GDM1 (cell line): ENCODE measurements at places on chromosomes 11 and 22.
A peak's percentile ranks its signal among the peaks of the same experiment; 100 is the strongest.

DNA sequence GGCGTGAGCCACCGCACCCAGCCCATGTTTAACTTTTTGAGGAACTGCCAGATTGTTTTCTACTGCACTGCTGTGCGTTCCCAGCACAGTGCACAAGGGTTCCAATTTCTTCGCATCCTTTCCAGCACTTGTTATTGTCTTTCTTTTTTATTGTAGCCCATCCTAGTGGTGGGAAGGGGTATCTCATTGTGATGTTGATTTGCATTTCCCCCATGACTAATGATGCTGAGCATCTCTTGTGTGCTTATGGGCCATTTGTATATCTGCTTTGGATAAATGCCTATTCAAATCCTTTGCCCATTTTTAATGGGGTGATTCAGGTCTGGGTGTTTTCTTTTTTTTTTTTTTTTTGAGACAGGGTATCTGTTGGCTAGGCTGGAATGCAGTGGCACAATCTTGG, 36.6 kb upstream of the SYT7 start:
- no peak for DNase-seq

GRCh38 chr22:20956258-20957101, 10.6 kb upstream of the AIFM3 start:
- DNase-seq: no peak

DNA sequence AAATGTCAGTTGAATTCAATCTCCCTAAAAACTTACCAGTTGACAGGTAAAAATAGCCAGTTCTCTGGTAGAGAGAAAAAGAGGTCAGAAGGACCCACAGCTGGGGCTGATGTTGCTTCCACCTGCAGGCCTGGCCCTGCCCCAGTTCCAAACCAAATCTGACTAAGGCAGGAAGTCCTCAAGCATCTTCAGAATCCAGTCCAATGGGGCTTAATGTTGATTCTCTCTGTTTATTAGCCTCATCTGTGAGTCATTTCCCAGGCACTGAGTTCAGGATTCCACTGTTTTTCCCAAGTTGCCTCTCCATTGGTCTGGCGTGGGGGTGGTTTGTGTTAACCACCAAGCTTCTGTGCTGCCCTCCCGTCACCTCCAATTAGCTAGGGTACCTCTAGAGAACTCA, 601.8 kb downstream of the INSC start:
- no peak for DNase-seq

DNA sequence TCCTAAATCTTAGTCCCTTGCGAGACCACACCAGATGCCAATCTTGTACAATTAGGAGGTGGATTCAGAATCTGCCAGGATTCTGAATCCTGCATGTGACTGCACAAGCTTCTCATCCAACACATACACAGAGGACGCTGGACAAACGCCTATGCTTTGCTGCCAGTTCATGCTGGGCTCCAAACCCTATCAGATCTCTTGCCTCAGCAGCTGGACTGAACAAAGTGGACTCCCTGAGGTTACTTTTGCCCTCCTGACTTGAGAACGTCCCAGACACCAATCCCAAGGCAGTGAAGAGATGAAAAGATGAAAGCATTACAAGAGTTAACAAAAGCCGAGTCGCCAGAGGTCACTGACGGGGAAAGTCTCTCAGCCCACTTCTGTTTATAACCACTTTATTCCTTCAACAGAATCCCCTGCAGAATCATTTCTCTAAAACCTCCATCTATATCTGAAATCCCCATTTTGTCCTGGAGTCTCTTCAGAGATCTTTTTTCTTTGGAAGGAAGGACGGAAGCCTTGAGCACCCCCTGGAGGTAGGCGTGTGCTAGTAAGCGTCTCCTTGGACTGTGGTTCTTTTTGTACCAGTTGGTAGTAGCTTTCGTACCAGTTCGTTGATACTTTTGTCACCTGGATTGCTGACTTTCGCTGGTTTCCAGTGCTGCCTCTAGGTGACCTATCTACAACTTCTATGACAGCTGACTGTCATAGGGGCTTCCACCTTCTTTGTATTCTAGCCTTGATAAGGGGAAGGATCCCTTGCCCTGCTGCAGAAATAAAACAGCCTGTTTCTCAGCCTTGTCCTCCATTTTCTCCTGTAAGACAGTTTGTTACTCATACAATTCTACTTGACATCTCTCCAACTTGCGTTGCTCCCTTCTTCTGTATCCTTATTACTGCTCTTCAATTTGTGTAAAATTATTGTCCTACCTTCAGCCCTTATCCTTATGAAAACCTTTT, 26.1 kb upstream of the EED start:
- peak; percentile 47 for DNase-seq

DNA sequence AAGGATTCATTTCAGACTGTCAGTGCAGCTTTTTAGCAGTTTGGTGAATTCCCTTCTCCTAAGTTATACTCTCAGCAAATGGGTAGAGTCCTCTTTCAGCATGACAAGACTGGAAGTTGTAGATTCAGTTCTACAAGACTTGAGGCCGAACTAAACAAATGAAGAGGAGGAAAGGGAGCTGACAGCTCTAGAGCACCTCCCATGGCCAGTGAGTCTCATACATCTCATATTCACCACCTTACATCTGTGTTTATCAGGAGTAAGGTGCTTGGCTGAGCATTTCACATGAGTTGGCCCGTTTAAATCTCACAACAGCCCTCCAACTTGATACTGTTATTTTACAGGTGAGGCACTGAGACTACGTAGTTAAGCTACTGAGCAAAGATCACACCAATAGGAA, 30.4 kb downstream of the SEZ6L start:
- no peak for DNase-seq

DNA sequence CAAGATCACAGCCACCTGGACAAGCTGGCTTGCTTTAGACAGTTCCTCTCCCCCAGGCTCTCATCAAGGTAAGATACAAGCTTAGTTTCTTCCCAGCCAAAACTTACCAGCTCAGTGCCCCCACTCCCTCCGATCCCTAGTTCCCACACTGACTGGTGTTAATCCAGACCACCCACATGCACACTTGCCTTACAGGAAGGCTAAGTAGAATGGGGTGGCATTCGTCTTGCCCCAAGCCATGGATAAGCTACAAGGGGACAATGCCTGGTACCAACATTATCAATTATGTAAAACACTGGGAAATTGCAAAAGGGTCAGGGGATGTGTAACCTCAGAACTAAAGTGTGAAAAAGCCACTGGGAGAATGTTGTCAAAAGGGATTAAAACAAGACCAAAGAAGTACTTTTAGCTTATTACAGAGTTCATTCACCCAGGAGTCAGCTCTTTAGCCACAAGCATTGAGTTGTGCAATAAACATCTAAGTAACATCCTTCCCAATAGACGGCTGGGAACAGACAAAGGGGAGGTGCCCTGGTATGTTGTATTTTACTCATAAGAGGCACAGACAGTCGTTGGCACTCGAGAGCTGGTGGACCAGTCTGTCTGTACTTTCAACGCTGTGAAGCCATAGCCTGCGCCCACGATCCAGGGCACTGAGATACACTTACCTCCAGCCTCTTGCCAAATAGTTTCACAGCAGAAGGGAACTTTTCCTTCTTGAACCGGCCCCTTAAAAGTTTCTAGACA, 1.1 kb downstream of the DHCR7 start:
- no peak for DNase-seq

DNA sequence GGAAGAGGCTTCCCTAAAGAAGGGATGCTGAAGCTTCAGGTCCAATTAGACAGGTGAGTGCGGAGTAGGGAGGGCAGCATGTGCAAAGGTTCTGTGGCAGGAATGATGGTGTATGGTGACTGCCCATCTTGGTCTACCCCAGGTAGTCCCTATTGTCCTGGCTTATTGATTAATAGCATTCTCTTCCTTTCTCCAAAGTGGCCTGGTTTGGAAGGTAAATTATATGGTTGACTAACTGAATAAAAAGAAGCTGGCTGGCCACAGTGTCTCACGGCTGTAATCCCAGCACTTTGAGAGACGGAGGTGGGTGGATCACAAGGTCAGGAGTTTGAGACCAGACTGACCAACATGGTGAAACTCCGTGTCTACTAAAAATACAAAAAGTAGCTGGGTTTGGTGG, 230.5 kb downstream of the MIAT start:
- DNase-seq: no peak

- no peak for DNase-seq
Measured at GRCh38 chr22:30605449-30606110, 1.4 kb upstream of the TCN2 start.
